Fibroblast of skin of right quadriceps (primary cell): ENCODE measurements at places on chromosomes 5 and 9.

GRCh38 chr5:139700711-139701055 lies 52.5 kb downstream of the CXXC5 start:
- no peak for DNase-seq

DNA sequence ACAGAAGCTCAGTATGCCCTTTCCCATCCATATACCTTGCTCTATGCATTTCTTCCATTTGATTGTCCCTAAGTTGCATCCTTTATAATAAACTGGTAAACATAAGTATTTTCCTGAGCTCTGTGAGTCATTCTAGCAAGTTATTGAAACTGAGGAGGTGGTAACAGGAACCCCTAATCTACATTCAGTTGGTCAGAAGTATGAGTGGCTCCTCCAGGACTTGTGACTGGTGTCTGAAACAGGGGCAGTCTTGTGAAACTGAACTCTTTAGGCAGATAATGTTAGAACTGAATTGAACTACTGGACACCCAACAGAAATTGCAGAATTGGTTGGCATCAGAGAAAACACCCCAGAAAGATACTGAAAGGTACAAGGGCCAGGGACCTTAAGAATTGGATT lies 133.1 kb upstream of the POU5F2 start:
- no peak for DNase-seq

DNA sequence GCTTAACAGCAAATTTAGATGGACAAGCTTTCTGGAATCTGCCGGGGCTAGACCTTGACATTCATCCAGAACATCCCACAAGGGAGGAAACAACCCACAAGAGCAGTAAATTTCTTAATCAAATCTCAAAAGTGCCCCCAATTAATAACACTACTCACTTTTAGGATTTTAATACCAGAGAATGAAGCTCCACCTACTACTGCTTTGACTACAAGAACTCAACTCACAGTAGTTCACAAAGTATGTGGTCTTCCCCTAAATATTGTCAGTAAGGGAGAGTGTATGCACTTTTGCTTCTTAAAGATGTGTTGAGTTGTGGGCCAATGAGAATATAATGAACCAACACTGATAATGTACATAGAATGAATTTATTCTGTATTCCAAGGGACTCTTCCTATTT lies 94.7 kb downstream of the EBF1 start:
- no peak for DNase-seq

GRCh38 chr9:128174062-128174461 lies 14.0 kb downstream of the BBLN start:
- DNase-seq, result no peak

DNA sequence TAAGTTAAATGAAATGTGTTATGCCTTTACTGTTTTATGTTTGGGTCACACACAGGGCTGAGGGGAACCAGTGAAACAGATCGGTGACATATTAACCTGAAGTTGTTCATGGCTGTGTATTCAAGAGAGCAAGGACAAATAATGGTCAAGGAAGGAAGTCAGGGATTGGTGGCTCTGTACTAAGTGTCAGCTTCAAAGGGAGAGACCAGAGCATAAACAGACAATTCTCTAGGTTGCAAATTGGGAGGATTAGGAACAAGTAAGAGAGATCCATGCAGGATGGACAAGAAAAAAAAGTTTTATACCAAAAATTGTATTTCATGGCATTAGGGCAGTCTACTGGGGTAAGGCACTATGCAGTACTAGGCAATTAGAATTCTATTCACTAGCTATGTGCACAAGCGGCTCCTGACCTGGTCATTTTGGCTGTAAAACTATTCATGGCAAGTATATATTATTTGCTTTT lies 156.3 kb downstream of the PLPPR1 start:
- no peak for DNase-seq

DNA sequence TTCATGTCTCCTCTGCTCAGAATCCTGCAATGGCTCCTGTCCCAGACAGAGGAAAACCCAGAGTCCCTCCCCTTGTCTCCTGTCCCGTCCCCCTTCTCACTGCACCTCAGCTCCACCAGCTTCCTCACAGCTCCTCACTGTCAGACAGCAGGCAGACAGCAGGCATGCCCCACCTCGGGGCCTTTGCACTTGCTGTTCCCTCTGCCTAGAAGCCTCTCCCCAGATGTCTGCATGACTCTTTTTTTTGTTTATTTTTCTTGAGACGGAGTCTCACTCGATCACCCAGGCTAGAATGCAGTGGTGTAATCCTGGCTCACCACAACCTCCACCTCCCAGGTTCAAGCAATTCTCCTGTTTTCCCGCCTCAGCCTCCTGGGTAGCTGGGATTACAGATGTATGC lies 8.8 kb upstream of the SLC6A7 start:
- peak; percentile 45 for DNase-seq

DNA sequence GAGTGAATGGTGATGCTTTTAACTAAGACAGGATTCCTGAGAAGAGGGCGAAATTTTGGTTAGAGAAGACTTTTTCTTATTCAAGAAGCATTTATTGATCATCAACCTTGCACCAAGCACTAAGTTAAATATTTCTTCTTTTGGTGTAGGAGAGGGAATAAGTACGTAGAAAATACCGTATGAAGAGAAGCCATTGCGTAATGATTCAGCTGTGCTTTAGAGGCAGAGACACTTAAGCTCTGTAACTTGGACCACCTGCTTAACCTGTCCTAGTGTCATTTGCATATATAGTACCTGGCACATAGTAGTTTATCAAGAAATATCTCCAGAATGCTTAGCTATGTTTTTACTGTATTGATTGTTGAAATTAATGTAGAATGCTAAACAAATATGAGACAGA lies 430.9 kb upstream of the ZNF608 start:
- no peak for DNase-seq

- DNase-seq, result no peak
Measured at GRCh38 chr9:71636143-71636839, 132.0 kb downstream of the CEMIP2 start.

GRCh38 chr9:124501771-124502320 lies 5.4 kb downstream of the NR5A1 start:
- DNase-seq, result no peak
